T-helper 2 cell treated with Interferon-gamma antibody and Interleukin-4, amounts not matched to agents 5 μg/mL and 100 μg/mL, for 36 hours (primary cell): ENCODE measurements at places on chromosomes 1 and 21.

DNA sequence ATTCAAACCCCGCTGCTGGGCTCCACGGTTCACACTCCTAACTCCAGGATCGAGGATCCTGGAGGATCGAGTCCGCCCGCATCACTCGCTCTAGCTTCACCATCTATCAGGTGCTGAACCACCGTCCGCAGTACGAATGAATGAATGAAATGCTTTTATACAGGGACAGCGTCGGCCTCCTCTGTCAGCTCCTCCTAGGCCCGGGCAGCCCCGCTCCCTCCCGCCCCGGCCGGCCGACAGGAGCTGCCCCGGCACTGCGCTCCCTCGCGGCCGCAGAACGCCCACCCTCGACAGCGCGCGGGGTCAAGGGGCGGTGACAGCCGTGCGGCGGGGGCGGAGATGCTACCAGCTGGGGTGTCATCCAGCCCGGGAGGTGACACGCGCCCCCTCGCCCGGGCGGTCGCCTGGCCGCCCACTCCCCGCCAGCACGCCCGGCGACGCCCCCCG is 520 bp downstream of the ZBTB17 start:
- peak; percentile 88 for DNase-seq

GRCh38 chr21:44437371-44437695 is 18.0 kb upstream of the LRRC3 start:
- DNase-seq: no peak

GRCh38 chr1:219092206-219092605 is 81.5 kb upstream of the LYPLAL1 start:
- no peak for DNase-seq

GRCh38 chr1:33517596-33518250 is 45.3 kb downstream of the ZSCAN20 start:
- DNase-seq: no peak

DNA sequence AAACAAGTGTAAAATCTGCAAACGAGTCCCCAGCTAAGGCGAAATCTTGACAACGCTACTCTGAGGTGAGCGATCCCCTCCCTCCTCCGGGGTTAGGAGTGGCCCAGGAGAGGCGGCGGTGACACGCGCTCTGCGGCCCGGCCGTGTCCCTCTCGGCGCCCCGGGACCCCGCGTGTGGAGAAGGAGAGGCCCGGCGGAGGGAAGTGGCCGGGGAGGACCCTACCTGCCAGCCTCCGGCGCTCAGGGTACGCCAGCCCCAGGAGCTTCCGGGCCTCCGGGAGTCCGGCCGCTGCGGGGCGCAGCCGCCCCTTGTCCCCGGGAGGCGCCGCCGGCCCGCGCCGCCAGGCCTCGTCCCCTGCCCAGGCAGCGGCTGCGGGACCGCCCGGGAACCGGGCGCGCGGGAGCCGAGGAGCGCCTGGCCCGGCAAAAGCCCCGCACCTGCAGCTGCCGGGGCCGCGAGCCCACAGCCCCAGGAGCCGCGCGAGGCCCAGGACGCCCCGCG is 543 bp downstream of the ABCB10 start:
- peak; percentile 54 for DNase-seq

DNA sequence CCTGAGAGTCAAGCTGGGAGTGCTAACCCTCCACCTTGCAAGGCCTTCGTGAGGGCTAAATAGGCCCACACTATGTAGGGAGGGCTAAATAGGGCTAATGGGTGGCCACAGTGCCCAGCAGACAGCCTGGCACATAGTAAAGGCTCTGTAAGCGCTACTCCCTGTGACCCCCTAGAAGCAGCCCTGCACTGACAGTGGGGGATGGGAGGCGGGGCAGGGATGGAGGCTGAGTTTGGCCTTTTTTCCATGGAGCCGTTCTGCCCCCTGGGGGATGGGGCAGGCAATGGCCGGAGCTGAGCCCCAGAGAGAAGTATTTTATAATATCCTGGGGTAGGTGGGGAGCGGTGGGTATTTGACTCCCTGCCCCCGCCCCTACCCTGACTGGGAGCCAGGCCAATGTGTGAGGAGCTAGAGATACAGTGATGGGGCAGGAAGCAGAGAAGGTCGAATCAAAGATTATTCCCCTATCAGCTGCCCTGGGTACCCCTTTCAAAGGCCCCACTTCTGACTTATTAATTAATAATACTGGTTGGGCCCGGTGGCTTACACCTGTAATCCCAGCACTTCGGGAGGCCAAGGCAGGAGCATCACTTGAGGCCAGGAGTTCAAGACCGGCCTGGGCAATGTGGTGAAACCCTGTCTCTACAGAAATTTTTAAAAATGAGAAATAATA is 42.3 kb downstream of the LACTBL1 start:
- DNase-seq: no peak

GRCh38 chr1:236159704-236160539 is 17.6 kb downstream of the GPR137B start:
- DNase-seq: no peak

- no peak for DNase-seq
Observed at GRCh38 chr1:33943978-33944377, 80.1 kb downstream of the HMGB4 start.

- no peak for DNase-seq
Observed at GRCh38 chr1:180927841-180928240, 15.1 kb downstream of the KIAA1614 start.

DNA sequence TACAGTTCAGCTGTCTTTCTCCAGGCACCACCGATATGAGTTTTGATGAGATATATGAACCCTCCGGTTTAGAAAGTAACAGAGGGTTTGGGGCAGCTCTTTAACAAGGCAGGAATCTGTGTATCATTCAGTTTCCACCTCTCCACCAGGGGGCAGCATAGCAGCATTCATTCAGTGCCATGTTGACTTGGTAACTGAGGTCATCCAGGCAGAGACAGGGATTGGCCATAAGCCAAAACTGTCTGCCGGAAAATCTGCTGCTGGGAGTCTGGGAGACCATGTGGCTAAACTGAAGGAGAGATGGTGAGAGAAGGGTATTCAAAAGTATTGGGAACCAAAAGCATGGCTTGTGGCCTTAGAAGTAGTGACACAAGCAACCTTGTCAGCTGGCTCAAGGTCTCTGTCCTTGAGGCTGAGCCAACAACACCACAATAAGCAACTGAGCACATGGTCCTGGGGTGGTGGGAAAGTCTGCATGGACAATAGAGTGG is 98.5 kb downstream of the LMX1A start:
- DNase-seq: peak; percentile 16

DNA sequence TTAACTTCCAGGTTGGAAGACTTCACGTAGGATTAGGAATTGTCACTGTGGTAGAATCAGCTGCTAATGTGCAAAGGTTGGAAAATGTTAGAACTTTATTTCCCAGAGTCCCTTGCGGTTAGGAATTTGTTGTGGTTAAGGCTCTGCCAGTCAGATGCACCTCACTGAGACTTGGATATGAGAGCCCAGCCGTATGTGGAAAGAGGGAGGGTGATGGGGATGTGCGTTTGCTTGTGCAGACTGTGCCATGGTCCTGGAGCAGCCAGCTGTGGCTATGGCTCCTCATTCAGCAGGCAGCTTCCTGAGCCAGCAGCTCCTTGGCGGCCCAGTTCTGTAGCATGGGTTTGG is 12.5 kb downstream of the S100A10 start:
- no peak for DNase-seq

DNA sequence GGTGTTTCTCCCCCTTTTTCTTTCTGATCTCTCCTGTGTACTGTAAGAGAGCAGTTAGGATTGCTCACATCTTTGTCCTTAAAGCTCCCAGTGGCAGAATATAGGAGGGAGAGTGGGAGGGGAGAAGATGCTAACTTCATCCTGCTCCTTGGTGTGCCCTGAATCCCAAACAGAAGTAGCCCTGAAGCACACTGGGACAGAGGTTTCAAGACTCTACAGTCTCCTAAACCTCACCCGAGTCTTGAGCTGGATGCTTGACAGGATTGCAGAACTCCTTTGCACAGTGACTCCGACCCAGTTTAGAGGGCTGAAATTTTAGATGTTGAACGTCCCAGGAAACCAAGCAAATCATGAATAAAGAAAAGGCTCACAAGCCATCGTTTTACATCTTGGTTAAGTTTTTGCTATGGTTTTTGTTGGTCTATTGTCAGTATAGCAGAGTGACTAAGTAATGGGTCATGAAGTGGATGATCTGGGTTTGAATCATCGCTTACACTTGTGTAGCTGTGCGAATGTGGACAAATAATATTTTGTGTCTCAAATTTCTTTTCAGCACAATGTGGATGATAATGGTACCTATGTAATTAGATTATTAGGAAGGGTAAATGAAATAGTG is 37.5 kb downstream of the XCL2 start:
- no peak for DNase-seq

DNA sequence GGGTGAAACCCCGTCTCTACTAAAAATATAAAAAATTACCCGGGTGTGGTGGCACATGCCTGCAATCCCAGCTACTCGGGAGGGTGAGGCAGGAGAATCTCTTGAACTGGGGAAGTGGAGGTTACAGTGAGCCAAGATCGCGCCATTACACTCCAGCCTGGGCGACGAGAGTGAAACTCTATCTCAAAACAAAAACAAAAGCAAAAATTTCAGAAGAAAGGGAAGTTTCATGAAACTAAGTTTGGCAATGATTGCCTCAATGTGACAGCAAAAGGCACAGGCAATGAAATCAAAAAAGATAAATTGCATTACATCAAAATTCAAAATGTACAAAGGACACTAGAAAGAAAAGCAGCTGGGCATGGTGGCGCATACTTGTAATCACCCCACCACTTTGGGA is 40.1 kb downstream of the BTF3L4 start:
- DNase-seq: no peak

DNA sequence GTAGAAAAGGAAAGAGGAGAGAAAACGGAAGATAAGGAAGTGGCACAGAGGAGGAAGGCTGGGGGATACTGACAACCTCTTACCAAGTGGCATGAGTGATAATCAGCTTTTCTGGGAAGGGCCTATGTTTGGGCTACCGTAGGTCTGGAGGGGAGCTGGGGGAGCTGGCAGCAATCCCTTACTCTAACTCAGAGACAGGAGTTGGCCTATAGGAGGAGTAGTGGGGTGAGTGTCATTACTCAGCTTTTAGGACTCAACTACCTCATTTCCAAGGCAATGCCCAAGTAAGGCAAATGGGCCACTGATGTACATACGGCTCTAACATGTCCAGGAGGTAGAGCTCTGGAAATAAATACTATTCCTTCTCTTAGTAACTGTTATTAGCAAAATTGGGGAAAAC is 48.7 kb upstream of the DMRTA2 start:
- no peak for DNase-seq

DNA sequence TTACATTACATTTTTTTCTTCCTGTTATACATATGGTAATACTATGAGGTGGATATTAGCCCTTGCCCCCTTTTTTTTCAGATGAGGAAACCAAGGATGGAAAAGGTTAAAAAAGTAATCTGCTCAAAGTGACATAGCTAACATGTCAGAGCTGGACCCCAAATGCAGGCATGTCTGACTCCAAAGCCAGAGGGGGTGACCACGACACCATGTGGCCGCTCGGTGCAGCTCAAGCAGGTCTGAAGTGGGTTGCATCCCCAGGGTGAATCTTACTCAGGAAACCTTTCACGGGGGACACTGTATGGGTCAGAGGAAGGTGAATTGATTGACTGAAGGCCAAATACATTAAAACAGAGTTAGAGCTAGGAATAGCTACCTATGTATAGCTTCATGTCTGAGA is 34.8 kb downstream of the CD34 start:
- DNase-seq: no peak

- DNase-seq: no peak
Observed at GRCh38 chr1:9174243-9174642, 45.3 kb upstream of the GPR157 start.

DNA sequence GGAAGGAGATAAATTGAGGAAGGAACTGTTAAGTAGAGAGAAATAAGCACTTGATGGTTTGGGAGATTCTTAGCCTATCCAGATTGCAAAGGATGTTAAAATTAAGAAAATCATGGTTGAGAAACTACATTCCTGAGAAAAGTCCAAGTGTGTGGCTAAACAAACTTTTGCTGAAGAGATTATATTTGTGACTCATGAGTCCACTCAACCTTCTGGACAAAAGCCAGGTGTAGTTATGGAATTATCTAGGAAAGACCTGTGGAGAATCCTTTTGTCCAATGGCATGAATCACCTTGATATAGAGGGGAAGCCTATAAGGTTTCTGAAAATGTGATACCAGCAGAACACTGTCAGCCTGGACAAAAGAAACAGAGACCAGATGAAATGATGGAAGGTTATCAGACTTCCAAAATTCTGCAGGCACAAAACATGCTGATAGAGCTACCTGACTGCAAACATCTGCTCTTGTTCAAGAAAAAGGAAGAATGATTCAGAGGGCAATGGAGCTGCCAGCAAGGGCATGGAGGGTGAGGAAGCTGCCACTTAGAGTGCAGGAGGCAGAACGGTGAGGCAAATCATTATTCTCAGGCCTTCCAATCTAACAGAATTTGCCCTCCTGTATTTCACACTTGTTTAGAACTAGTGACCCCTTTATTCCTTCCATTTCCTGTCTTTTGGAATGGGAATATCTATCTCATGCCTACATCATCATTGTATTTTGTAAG is 300.6 kb upstream of the PRMT6 start:
- no peak for DNase-seq

DNA sequence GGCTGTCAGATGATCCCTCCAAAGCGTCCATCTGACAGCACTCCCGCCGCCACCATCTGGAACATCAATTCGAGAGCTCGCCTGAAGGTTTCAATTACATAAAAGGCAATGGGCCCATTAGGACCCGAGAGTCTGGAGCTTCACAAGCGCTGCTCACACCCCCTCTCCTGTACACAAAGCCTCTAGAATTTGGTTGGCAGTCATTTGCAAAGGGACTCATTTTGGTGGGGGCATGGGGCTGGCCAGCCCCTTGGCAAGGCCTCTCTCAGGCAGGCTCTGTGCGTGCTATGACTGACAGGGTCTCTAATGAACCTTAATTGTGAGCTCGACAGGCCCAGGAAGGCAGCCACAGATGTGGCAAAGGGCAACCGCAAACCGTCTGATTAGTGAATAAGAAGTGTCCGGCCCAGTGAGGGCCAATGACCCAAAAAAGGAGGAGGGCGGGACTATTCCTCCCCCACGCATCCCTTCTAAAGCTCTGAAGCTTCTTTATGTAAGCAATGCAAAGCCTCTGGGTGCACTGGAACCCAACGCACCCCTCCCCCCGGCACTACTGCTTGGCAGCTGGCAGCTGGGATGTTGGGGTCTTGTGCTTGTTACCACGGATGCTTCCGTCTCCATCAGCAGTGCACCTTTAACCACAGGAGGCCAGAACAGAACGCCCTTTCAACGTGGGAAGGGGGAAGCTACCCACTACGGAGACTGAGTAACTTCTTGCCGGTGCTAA is 79.4 kb downstream of the CAPZB start:
- no peak for DNase-seq

DNA sequence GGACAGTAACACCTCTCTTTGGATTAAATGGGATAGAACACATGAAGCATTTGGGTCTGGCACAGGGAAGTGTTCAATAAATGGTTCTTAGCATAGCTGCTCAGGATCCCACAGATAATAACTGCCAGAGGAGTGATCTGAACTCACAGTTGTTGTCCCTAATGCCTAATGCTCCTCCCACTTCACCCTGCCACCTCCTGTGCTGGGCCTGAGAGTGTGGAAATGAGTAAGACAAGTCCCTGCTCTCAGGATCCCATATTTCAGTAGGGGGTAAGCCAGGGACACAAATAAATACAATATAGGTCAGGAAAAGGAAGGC is 19.9 kb upstream of the FOXO6 start:
- no peak for DNase-seq
